ENCODE measurements at places on chromosomes 1 and 21.
A peak's percentile ranks its signal among the peaks of the same experiment; 100 is the strongest.

DNA sequence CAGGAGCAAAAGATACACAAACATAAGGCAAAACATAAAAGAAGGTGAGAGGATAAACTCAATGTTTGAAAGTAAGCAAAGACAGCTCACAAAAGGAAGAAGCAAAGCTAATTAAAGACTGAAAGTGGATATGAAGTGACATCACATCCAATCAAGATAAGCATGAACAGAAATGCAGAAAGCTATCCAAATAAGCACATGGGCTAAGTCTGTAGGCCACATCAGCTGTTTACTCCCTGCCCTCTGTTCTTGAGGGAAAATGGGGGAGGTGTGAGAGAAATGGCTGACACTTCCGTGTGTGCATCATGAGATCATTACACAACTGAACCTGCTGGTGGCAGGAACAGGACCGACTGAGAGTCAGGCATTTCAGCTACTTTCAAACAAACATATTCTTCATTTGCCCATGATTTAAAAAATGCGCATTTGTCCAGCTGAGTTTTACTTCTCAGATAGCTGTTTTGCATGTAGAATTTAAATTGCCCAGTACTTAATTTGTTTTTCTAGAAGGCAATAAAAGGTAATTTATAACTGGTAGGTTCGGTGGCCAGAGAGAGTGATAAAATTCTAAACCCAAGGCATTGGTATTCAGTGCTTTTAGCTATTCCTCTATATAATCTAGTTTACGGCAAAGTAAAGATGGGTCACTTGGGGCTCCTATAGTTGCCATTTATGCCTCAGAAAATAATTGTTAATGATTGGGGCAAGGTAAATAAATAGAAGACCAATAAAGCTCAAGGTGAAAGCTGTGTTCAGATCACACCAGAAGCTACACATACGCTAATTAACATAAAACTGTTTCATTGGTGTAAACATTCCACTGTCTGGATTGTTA is 27.2 kb upstream of the MAN1A2 start:
- DNase-seq: no peak

DNA sequence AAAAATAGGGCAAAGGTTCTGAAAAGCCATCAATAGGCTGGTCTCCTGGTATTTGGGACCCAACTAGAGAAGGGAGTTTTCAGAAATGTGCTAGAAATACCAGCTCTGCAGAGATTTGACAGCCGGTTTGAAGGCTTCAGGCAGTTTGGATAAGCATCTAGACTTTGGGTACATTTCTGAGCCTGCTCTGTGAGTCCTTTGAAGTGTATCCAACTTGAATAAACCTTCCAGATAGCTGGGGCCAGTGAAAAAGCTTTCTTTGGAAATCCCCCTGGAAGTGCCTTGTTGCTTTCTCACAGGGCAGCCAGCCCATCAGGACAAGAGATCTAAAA is 6.4 kb upstream of the PEF1 start:
- no peak for DNase-seq

GRCh38 chr1:61284936-61285335 is 202.6 kb downstream of the NFIA start:
- DNase-seq: no peak

DNA sequence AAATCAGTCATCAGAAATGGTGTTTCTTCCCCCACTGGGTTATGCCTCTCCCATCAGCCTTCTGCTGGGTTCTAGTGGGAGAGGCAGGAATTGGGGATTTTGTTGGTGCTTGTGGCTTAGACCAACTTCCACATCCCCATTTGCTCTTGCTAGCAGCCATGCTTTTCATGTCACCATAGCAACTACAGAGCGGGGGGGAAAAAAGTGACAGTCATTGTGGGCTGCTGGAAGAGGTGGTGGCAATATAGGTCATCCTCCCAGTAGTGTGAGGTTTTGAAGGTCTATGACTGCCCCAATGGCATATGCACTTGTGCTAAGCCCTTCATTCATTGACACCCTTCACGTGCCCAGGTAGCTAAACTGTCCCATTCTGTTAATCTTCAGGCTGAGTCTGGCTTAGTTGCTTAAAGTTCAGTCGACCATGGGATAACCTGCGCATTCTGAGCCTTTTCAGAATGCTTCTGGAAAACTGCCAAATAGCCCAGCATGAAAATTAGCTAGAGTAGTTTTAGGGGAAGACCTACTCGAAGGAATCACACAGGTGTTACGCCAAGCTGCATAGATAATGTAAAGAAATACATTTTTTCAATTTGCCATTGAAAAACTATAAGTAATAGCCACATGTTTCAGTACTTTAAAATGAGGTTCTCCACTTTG is 53.7 kb upstream of the ZNF326 start:
- no peak for DNase-seq

GRCh38 chr1:111290630-111291029 is at the start of gene CHIA:
Gene CHIA, plus strand, starts transcription at chr1:111290851. Its CDS starts 19,617 bp downstream, at chr1:111310468.
- no peak for DNase-seq

GRCh38 chr1:243598433-243598832 is 251.6 kb downstream of the AKT3 start:
- DNase-seq: no peak

DNA sequence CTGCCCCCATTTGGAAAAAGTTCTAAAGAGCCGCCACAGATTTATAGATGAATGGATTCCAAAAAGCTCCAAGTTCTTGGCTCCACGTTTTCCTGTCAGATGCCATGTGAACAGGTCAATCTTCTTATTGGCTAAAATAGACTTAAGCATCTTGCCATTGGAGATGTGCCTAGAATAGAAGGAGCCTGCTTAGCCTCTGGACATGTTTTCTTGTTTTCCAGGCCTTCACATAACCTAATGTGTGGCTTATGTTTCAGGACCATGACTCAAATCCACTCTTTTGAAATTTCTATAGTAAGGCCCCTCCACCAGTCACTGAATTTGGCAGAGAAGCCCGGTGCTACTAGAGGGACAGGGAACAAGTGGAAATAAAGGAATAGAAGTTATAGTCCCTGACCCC is 31.5 kb downstream of the PHC2 start:
- DNase-seq: no peak

- DNase-seq: no peak
These were observed 70.6 kb downstream of the LMO4 start for GRCh38 chr1:87399264-87399663.

DNA sequence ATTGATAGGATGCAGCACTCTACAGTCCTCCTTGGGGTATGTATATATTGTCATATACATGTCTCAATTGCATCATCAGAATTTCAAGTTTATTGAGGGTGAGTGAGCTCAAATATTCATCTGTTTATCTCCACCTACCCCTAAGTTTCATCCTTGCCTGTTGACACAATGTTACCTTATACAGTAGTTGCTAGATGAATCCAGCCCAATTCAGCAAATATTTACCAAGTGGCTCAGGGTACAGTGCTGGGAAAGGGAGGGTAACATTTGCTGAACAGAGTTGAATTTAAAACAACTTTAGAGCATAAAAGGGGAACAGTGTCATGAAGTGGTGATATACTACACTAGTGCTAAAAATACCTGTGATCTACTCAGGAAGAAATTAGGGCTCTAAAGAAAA is 14.4 kb downstream of the ELAVL4 start:
- DNase-seq: no peak

DNA sequence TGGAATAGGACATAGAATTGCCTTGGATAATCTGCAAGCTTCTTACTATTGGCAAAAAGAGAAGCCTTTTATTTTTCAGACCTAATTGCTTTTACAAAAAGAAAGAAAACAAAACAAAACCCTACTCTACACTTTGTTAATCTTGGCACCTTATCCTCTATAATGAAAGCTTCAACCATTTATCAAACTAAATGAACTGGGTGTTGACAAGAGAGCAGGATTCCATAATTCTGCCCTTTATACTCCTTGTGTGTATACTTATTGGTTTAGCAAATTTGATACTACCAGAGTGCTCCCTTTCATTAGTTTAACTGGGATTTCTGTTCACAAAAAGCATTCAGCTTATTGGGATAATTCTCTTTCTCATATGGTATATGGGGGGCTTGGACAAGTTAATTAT is 3.0 kb upstream of the TMCC2 start:
- DNase-seq: no peak

- no peak for DNase-seq
These were observed 191.3 kb downstream of the TGFB2 start for GRCh38 chr1:218536296-218536986.

GRCh38 chr1:161824618-161825017 is 58.5 kb downstream of the ATF6 start:
- no peak for DNase-seq

- DNase-seq: no peak
These were observed 11.9 kb downstream of the PTP4A2 start for GRCh38 chr1:31926252-31926651.

DNA sequence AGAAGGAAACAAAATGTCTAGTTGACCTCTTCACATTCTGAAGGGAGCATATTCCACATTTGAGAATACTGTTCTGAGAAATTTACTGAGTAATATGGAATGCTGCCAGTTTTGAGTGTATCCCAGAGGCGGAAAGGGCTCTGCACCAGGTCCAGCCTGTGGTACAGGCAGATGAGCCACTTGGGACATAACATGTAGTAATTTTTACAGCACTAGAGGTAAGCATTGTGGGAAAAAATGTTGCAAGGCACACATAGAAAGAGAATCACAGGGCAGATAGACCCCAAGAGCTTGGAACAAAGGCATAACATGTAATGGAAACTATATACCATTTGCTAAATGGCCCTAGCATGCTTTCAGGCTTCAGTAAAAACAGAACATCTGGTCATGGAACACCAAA is 228.5 kb downstream of the USH2A start:
- no peak for DNase-seq

DNA sequence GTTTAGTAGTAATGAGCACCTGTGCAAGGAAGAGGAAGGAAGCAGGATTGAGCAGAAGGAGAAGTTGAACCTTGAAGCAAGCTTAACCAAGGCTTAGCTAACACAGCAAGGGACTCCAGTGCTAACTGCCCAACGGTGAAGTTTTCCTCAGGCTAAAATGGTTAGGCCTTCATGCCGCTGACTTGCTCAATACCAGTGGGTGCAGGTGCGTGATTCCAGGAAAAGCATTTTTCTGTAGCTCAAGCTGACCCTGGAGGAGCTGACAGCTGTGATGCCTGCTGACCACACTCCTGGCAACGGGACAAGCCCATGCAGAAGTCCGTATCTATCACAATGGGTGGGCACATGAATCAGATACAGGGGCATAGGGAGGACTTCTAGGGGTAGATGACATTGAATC is 76.5 kb upstream of the FGGY start:
- no peak for DNase-seq

DNA sequence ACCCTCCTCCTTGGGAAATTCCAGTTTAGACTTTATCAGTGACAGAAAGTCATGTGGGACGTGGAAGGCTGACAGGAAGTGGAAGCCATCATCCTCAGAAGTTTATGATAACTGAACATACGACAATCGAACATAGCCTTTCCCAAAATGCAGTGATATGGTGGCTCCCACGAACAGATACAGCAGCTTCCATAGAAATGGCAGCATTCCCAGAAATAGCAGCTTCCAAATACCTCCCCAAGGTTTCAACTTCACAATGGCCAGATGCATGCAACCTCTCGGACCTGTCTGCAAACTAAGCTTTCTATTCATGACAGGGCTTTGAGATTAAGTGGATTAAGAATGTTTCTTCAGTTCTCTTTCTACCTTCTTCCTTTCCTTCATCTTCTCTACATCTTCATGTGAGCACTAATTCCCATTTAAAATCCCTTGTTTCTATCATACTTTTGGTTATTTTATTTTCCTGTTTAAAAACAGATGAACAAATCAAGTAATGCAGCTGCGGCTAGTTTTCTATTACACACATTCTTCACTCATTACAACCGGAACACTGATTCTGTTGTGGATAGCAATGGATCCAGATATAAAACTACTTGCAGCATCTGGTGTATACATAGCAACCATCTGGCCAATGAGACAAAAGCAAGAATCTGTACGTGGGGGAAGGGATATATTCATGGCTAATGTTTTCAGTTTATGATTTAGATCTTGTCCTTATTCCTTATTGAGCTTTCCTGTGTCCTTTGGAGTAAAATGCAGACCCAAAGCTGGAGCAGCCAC is 304.8 kb downstream of the BRINP3 start:
- DNase-seq: no peak

DNA sequence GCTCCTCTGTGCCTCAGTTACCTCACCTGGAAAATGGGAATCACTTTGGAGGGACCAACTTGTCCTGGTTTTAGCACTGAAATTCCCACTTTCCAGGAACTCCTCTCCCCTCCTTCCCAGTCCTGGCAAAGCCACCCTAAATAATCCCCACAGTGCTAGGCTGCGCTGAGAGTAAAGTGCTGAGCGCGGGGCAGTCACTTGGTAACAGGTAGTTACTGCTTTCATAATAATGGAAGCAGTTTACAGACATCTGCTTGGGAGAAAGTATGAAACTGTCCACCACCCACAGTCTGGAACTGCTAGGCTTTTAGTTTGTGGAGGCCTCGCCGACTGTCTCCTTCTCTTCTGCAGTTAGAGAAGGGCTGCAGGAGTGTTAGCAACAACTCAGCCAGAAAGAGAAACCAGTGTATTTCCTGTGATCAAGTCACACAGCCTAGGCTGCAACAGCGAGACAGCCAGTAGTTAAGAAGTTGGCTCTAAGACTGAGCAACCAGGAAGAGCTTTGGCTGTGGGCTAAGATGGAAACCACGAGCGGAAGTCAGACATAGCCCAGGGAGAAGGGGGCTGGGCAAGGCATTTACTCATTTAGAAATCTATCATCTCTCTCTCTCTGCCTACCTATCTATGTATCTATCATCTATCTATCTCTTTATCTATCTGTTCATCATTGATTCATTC is 30.8 kb upstream of the ABCG1 start:
- DNase-seq: peak; percentile 72

DNA sequence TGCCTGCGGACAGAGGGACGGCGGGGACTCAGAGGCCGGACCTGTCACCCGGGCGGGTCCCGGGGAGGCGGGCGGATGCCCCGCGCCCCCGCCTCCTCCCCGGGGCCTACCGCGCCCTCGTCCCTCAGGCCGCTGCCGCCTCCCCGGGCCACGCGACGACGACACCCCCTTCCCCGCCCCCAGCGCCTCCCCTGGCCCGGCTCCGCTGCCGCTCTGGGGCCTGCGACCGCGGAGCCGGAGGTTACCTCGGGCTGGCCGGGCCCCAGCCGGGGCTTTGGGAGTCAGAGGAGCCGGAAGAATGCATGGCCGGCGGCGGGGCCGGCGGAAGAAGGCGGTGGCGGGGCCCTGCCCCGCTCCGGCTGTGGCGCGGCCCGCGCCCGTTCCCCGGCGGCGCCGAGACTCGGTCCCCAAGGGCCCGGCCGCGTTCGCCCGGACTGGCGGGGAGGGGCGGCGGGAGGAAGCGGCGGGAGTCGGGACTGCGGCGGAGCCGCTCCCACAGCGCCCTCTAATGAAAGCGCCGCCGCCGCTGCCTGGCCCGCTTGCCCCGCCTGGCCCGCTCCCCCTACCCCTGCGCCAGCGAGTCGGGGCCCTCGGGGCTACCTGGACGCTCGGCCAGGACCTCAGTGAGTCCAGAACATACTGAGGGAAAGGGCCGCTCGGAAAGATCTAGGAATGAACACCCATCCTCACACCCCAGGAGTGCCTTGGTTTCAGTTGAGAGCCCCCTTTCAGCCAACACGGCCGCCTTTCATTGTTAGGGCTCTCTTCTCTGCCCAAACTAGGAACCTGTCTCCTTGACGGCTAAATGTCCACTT is at the start of gene LPGAT1:
LPGAT1 (minus strand) TSS at position 436 of the 815 bp plus-strand sequence. CDS start 1,467 bp downstream, outside the sequence.
- no peak for DNase-seq
